GM04503 (cell line): ENCODE measurements at places on chromosomes 1 and 21.

GRCh38 chr21:36994501-36995158 lies 11.9 kb upstream of the RIPPLY3 start:
- no peak for DNase-seq

DNA sequence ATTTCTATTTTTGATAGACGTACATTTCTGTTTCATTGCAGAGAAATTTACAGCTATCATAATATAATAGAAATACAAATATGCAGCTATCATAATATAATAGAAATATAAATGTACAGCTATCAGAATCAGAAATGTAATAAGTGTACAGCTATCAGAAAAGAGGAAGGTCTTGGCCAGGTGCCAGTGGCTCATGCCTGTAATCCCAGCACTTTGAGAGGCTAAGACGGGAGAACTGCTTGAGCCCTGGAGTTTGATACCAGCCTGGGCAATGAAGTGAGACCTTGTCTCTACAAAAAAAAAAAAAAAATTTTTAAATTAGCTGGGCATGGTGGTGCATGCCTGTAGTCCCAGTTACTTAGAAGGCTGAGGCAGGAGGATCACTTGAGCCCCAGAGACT lies 37.9 kb downstream of the PIGM start:
- DNase-seq: no peak

- no peak for DNase-seq
Observed at GRCh38 chr1:211493876-211494653, 2.1 kb upstream of the RD3 start.

- DNase-seq: no peak
Observed at GRCh38 chr21:34360488-34361241, 3.1 kb upstream of the KCNE2 start.

- DNase-seq: no peak
Observed at GRCh38 chr1:116501125-116501869, 69.5 kb downstream of the CD58 start.

DNA sequence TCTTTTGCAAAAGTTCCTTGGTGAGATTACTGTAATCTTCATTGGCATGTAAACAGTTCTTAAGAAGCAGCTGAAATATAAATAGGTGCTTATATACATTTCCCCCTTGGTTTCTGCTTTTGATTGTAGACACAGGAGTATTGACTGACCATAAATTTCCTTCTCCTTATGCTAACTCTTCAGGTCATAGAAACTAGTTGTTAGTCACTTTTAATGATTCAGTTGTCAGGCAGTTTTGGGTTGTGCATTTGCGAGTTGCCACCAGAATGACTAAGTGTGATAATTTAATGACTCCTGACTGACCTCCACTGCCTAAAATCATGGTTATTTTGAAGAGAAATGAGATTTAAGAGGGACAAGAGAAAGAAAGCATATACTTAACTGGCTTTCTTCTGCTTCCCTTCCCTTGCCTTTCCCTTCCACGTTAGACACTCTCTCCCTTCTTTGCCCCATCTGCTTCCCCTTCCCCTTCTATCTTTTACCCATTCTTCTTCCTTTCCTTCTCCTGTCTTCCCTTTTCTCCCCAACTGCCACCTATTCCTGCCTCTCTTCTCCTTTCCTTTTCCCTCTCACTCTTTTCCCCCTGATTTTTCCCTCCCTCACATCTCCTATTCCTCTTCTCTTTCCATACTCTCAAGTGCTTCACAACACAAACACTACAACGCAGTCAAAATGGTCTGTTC lies 12.3 kb downstream of the ZMPSTE24 start:
- DNase-seq: no peak

DNA sequence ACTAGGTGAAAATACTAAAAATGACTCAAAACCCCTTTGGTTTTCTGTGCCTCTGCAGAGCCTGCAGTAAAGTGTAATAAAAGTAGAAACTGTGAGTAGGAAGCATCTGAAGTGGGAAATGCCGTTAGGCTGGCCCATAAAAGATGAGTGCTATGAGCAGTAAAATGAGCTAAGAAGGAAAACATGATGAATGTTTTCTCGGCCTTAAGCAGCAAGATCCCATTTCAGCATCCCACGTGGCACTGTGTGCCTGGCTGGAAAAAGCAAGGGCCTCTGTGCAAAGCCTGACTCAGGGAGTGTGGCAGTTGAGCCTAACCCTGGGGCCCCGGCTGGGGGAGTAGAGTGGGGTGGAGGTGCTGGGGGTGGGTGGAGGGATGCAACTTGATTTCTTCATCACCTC lies 109.5 kb downstream of the TBX15 start:
- DNase-seq: no peak

DNA sequence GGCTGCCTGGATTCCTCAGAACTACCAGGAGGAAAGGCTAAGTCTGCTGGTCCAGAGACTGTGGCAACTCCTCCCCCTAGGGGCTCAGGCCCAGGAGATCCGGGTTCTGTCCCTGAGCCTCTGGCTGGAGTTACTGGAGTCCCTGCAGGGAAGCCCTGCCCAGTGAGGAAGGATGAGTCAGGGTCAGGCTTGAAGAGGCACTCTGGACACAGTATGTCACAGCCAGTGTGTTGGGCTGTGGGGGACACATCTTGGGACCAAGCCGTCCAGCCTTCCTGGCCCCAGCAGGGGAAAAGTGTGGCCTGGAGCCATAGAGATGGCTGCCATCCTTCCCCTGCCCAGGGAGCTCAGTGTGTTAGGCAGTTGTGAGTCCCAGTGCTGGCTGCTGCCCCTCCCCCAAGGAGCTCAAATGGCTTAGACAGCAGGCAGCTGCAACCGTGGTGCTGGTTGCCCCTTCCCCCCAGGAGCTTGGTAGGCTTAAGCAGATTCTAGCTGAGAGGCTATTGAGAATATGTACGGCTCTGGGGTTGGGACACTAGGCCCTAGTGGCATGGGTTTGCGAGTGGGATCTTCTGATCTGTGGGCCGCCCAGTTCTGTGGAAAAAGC lies 28.2 kb upstream of the RABGAP1L start:
- DNase-seq: no peak

- DNase-seq: no peak
Observed at GRCh38 chr1:186623551-186623950, 56.7 kb downstream of the PTGS2 start.

DNA sequence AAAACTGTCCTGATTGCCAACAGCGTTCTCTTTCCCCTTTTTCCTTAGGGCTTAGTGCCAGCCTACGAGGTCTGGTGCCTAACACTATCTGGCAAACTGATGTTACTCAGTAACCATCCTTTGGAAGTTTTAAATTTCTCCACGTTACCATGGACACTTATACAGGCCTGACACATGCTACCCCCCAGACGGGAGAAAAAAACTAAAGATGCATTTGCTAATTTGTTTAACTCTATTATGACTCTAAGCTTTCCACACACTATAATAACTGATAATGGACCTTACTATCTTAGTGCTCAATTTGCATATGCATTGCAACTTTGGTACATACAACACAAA lies 36.8 kb downstream of the CLCA1 start:
- no peak for DNase-seq

DNA sequence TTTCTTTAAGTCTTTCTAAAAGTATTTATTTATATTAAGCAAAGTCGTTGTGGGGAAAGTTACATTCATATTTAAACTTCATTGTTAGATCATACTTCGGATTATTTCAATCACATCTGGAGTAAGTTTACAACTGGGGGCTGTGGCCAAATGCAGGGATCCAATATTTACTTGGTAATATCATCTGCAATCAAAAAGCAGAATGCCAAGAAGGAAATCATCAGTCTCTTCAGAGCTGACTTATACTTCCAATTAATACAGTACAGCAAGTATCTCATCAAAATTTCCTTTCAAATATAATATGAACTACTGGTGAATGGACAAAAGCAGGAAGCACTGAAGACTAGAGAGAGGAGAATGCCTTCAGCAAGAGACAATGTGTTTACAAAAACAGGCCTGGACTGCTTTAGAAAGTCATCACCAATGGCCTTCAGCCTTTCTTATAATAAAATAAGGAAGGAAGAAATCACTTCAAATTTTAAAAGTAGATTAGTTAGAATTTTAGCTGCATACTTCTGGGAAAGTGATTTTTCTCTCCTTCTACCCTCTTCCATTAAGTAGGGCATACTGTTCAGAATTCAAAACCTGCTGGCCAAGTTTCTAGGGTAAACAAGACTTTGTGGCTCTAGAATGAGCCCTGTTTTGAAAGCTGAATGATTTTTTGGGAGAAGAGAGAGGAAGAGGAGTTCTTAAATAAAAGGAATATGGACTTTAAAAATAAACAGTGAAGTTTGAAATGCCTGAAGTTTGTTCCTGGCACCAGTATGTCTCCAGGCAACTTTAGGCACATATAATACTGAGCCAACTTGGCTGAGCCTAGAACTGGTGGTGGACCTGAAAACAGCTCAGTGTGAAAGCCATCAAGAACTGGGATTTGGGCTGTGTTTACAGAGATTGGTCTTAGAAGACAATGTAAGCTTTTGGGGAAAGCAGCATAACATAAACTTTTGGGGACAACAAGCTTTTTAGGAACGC lies 22.2 kb upstream of the MYOC start:
- DNase-seq: no peak

- DNase-seq: no peak
Observed at GRCh38 chr1:88780485-88780884, 96.4 kb downstream of the PKN2 start.

DNA sequence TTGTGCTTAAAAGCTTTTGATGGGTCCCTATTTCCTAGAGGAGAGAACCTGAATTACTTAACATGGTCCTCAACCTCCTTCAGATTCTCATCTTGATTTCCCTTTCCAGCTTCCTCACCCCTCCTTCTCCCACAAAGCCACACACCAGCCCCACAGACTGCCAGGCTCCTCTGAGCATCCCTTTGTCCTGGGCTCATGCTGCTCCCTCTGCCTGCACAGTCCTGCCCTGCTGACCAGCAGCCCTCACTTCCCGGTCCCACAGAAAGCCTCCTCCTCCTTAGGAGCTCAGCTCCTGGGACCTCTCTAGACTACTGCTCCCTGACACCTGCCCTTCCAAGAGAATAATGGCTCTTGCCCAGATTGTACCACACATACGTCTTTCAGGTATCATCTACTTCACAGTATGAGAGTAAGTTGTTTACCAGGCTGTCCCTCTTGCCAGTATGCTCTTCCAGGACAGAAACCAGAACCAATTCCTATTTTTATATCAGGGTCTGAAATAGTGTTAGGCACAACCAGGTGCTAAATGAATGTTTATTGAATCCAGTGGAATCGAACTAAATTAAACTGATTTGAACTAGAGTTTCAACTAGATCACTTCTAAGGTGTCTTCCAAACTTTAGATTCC lies 373.4 kb downstream of the LMX1A start:
- DNase-seq: no peak

- no peak for DNase-seq
Observed at GRCh38 chr1:24964811-24965570, 34.9 kb upstream of the RUNX3 start.

DNA sequence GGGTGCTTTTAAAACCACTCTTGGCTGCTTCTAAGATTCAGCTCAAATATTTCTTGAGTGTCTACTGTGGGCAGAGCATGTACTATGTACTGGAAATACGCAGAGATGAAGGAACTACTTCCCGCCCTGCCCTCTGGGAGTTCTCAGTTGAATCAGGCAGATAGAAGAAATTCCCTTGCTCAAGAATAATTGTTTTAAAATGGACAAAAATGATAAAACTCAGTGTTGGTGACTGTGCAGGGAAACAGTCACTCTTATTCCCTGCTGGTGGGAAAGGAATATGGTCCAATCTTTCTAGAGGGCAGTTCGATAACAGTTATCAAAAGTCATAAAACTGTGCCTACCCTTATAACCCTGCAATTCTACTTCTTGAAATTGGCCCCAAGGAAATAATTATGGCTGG lies 16.9 kb upstream of the GRHL3 start:
- DNase-seq: no peak

DNA sequence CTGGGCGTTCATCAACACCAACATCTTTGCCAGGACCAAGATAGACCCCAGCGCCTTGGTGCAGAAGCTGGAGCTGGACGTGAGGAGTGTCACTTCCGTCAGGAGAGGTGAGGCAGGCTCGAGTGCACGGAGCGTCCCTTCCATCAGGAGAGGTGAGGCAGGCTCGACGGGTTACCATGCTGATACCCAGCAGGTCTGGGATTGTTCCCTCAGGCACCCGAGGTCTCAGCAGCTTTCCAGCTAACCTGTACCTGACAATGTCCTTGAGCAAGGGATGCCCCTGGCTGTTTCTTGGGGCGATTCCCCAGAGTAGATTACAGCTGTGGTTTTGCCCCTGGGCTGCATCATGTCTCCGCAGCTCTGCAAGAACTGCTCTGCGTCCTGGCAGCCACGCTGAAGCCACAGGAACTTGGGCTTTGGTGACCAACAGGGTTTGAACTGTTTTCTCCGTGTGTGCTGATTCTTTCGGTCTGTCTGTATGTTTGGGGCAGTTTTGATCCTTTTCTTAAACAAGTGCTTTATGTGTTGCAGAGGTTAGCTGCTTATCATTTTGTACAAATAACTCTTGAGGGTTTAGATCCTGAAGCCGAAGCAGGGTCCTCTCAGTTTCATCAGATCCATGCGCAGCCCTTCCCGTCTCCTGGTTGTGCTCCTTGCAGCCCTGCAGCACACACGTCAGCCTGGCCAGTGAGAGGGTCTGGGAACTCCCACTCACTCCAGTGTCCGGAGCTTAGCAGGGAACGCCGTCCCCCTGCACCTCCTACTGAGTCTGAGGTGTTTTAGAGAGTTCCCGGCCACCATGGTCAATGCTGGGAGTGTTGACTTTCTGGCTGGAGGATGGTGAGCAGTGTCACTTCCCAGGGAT lies 4.1 kb downstream of the SLX9 start:
- no peak for DNase-seq

DNA sequence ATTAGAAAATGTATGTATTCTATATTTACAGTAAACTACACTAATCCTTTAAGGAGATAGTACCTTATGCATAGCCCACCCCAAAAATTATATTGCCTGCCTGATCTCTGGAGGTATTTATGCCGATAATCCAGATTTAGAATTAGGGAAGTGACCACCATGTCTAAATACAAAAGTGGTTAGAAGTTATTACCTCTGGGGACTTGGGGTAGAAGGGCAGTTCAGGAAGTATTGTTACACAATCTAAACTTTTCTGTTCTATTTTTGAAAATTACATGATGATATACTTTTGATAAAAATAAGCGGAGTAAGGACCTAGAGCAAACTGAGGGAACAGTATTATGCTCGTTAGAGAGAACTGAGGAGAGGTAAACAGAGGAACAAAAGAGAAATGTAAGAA lies 90.5 kb upstream of the ZP4 start:
- DNase-seq: no peak

- DNase-seq: no peak
Observed at GRCh38 chr21:14589855-14590563, 43.9 kb upstream of the SAMSN1 start.

GRCh38 chr1:239432255-239432654 lies 45.9 kb downstream of the CHRM3 start:
- DNase-seq: no peak

DNA sequence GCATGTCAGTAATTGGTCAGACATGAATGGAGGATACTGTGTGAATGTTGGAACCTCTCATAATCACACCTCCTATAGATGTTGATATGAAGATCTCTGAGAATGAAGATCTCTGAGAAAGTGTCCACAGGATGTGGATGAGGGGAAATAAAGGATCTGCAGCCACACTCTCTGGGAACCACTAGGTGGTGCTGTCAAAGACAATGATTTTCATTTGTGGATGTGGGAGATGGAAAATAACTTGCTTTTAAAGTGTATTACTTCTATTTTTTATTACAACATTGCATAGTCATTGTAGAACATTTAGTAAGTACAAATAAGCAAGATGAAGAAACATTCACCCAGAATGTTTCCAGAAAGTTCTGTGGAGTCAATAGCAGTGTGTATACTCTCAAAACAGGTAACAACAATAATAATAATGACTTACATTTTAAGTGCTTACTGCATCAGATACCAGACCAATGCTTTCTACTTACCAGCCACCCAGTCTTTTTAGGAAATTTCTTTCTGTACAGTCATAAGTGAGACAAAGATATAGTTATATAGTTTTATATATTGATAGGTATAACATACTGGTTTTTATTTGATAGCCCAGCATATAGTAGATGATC lies 128.2 kb downstream of the ATG4C start:
- DNase-seq: no peak
